NCI-H1930 (cell line): ENCODE measurements at places on chromosomes 1 and 21.

GRCh38 chr1:117770981-117771531 is 158.4 kb downstream of the GDAP2 start:
- no peak for DNase-seq

GRCh38 chr1:116345843-116346242 is 27.2 kb upstream of the ATP1A1 start:
- DNase-seq: no peak

DNA sequence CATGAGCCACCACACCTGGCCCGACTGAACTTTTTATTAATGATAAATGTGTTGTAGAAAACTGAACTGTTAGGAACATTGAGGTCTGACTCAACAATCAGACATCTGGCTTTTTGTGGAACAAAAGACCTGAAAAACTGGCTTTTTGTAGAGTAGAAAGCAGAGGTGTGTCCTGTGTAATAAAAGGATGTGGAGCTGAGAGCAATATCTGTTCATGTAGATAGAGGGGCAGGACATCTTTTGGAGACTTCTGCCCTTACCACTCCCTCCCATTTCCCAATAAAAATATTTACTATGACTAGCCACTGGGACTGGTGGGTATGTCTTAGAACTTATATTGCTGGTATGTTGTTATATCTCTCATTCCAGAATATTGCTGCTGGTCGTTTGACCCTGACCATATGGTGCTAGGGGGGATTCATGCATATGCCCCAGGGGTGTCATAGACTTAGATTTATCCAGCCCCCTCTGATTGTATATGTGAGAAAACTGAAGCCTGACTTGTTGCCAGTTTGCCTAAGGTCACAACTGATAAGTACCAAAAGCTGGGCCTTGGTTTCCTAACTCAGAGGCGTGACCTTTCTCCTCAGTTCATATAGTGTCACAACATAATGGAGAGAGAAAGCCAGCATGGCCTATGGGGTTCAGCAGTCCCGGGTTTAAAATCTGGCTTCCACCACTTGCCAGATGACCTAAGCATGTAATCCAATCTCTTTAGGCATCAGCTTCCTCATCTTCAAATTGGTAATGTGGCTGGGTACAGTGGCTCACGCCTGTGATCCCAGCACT is 33.5 kb upstream of the PIGV start:
- DNase-seq: no peak

DNA sequence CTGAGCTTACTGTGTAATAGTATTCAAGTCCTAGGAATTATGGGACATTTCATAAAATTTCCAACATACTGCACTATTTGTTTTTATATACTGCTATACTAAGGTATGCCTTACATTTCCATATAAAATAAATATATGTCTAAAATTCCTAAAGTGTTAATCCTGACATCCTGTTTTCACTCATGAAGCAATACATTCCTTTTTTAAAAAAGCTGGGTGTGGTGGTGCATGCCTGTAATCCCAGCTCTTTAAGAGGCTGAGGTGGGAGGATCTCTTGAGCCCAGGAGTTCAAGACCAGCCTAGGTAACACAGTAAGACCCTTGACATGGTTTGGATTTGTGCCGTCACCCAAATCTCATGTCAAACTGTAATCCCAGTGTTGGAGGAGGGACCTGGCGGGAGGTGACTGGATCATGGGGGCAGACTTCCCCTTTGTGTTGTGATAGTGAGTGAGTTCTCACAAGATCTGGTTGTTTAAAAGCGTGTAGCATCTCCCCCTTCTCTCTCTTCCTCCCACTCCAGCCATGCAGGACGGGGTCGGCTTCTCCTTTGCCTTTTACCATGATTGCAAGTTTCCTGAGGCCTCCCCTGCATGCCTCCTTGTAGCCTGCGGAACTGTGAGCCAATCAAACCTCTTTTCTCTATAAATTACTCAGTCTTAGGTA is 5.8 kb downstream of the CDC42BPA start:
- DNase-seq: no peak

DNA sequence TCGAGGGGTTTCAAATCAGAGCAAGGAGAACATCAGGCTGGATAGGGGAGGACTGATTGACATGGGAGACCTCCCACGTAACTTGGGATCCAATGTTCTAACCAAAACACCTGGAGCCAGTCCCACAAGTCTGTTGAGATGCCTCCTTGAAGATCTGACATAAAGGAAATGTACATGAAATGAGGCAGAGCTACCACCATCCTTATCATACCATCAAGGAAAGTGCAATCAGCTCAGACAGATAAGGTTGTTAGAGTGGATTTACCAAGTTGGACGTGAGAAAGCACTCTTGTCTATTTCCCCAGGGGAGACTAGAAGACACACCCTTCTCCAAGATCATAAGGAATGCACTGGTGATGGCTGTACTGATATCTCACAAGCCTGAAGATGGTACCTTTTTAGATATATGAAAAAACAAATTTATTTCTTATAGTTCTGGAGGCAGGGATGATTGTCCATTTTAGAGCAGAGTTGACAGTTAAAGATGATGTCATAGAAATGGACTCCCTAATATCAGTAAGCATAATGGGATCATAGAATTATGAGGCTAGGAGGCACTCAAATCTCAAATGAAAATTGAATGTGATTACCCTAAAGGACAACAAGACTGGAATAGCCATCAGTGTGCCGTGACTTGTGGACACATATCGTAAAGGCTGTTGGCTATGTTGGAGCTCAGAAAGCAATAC is 129.1 kb upstream of the RAB4A start:
- DNase-seq: no peak

- DNase-seq: no peak
These were observed 116.8 kb downstream of the TOMM20 start for GRCh38 chr1:235011599-235012435.

- no peak for DNase-seq
These were observed 4.1 kb upstream of the TMEM52 start for GRCh38 chr1:1922956-1923833.

DNA sequence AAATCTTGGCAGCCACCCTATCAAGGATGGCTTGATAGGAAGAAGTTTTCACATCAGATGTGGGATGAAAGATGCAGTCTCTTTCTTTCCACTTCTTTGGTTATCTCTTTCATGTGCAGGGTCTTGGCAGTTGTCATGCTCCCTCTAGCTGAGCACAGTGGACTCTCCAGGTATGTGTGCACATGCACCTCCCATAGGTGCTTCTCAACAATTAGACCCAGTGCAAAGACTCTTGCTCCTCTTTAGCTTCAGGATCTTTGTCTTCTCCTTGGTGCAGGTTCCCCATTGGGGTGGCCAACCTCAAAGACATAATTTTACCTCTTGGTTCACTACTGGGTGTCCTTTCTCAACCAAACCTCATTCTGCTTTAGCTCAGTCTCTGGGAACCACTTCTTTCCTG is 80.7 kb downstream of the TBX15 start:
- DNase-seq: no peak

DNA sequence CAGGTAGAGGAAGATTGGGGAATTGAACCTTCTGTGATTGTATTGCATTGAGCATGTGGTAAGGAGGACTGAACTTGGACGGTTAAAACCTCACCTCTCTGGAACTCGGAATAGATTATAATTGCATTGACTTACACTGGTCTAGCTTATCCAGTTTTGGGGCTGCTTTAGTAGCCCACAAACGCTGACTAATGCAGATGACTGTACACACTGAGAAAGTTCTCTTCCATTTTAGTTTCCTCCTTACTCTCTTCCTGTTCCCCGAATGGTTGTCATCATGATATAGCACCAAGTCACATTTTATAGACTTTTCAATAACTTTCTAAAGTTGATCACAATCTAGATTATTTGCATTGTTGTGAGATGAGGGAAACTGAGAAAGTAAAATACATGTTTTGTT is 78.2 kb downstream of the NFIA start:
- DNase-seq: no peak

GRCh38 chr1:195075973-195076372 is 1532.3 kb downstream of the KCNT2 start:
- no peak for DNase-seq
